ENCODE measurements at places on chromosomes 3 and 15. TPM values are rescaled to one million over a fixed set of nuclear protein-coding genes. Genes with fewer than 3 reads are reported as not detected.

SI gene
- total RNA-seq = not detected

MELTF gene
- 47.6 TPM for total RNA-seq

EAF1 gene
- 32.1 TPM for total RNA-seq

RAD51 gene
- 20.9 TPM for total RNA-seq

CHST13 gene
- total RNA-seq = 0.91 TPM

GXYLT2 gene
- total RNA-seq = 5.6 TPM

SPINK8 gene
- total RNA-seq = not detected

TM6SF1 gene
- not detected for total RNA-seq

GPR62 gene
- not detected for total RNA-seq

TP63 gene
- total RNA-seq = not detected

HDAC11 gene
- 16.1 TPM for total RNA-seq

PLCL2 gene
- 2.2 TPM for total RNA-seq

PPP2R3A gene
- 6.1 TPM for total RNA-seq

RBMS3 gene
- 0.42 TPM for total RNA-seq

ARPIN gene
- 8.8 TPM for total RNA-seq

LTF gene
- not detected for total RNA-seq

IFT122 gene
- total RNA-seq = 21.4 TPM

ZNF502 gene
- 1.5 TPM for total RNA-seq

RAB5A gene
- 45.0 TPM for total RNA-seq

EPHB1 gene
- total RNA-seq = 0.86 TPM

FANCI gene
- 112 TPM for total RNA-seq

MYL3 gene
- total RNA-seq = not detected

TXNRD3 gene
- 19.3 TPM for total RNA-seq

SCG5 gene
- total RNA-seq = 1.7 TPM

PSMD2 gene
- total RNA-seq = 402 TPM

CLDN18 gene
- total RNA-seq = 0.17 TPM

FBXO40 gene
- total RNA-seq = not detected

TLR9 gene
- total RNA-seq = 0.15 TPM

SEMA3G gene
- 4.2 TPM for total RNA-seq

TMCO5A gene
- not detected for total RNA-seq

FSIP1 gene
- total RNA-seq = 0.42 TPM

SERINC4 gene
- total RNA-seq = 0.12 TPM

LINS1 gene
- 14.7 TPM for total RNA-seq

LYZL4 gene
- not detected for total RNA-seq

RASA2 gene
- 12.8 TPM for total RNA-seq

SMCO1 gene
- total RNA-seq = not detected

CACNA2D2 gene
- total RNA-seq = 10.2 TPM

GATM gene
- 3.1 TPM for total RNA-seq

C3orf80 gene
- 2.4 TPM for total RNA-seq

SLC12A1 gene
- not detected for total RNA-seq

MEX3B gene
- 1.9 TPM for total RNA-seq

MITF gene
- 1.9 TPM for total RNA-seq

ZDHHC23 gene
- 22.8 TPM for total RNA-seq

SLC6A11 gene
- not detected for total RNA-seq

HLTF gene
- total RNA-seq = 73.4 TPM

C3orf62 gene
- 5.9 TPM for total RNA-seq

GOLGA8G gene
- total RNA-seq = not detected

All from HCT116 (cell line).